ENCODE measurements at places on chromosomes 5 and 9.
A peak's percentile ranks its signal among the peaks of the same experiment; 100 is the strongest.

DNA sequence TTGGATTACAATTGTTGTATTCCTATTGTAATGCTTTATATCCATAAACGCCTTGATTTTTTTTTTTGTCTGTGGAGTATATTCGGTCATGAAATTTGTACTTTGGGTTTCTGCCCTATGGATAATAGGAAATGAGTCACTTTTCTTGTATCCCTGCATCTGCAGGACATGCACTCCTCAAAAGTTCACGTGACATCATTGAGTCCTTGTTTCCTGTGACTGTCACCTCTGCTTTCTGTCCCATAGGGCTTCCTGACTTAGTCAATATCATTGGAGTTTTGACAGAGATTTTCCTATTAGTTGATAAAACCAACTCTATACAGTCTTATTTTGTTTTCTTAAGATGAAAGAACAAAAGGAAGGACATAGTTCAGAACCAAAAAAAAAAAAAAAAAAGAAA is 356.3 kb downstream of the MAT2B start:
- no peak for DNase-seq

- DNase-seq: peak; percentile 62
These were observed 153.5 kb downstream of the CDC42SE2 start for GRCh38 chr5:131417240-131417869.

DNA sequence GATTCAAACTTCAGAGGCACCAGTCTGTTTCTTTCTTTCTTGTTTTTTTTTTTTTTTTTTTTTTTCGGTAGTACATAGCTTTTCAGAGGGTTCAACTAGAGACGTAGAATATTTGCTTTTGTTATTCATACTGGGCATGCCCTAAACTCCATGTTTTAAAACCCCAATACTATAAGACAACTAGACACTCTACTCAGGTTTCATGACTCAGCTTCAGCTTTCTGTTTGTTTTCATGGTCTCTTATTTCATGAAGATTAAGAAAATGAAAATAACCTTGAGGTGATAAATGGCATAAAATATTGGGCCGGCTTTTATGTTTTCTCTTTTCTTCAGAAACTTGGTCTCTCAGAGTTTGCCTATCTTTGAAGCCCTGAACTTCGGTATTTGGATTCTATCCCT is 2126.3 kb upstream of the ACO1 start:
- DNase-seq: no peak

GRCh38 chr5:1594357-1595106 is 70.8 kb upstream of the LPCAT1 start:
- DNase-seq: no peak

GRCh38 chr5:148880696-148881095 is 54.3 kb downstream of the ADRB2 start:
- DNase-seq: peak; percentile 5

- DNase-seq: no peak
These were observed 42.5 kb upstream of the RASGRF2 start for GRCh38 chr5:80917631-80918030.

- no peak for DNase-seq
These were observed 17.2 kb downstream of the SLC1A1 start for GRCh38 chr9:4507306-4508130.

GRCh38 chr9:37302277-37302676 is 120.2 kb upstream of the GRHPR start:
- peak; percentile 59 for DNase-seq

GRCh38 chr5:139064613-139065012 is 133.6 kb downstream of the SIL1 start:
- no peak for DNase-seq

DNA sequence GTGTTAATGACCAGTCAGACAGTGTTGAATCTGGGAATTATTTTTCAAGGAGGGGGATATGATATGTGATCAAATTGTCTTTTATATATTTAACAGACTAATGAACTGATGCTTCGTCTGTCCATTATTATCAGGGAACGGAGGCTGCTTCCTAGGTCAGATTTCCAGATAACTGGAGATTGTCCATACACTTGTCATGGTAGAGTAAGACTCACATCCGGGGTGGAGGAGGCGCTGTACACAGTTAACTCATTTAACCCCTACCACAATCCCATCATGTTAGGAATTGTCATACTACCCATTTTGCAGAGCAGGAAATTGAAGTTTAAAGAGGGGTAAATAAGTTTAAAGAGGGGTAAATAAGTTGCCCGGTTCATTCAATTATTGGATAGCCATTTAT is 55.9 kb downstream of the ARHGAP26 start:
- DNase-seq: no peak

GRCh38 chr5:154084062-154084639 is 45.4 kb downstream of the MFAP3 start:
- DNase-seq: no peak

- no peak for DNase-seq
These were observed 39.7 kb downstream of the NFX1 start for GRCh38 chr9:33329979-33330378.

DNA sequence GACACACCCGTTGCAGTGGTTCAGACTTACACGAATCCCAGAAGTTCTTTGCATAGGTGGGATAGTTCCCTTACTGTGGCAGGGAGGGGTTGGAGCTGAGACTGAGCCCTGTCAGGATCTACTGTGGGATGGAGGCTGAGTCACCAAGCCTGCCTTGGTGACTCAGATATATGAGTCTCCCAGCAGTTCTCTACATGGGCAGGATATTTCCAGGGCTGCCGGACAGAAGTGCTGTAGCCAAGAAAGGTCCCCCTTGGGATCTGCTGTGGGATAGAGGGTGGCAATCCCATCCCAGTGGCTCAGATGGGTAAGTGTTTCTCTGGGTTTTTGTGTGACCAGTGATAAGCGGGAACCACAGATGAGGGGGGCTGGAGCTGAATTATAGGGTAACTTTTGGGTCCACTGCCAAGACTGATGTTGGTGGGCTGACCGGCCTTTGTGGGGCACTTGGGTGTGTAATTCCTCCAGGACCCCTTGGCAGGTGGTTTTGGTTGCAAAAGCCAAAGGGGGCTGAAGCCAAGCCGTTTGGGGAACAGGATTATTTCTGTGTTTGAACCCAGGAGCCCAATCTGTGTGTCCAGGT is 18.7 kb downstream of the XRCC4 start:
- peak; percentile 1 for DNase-seq

DNA sequence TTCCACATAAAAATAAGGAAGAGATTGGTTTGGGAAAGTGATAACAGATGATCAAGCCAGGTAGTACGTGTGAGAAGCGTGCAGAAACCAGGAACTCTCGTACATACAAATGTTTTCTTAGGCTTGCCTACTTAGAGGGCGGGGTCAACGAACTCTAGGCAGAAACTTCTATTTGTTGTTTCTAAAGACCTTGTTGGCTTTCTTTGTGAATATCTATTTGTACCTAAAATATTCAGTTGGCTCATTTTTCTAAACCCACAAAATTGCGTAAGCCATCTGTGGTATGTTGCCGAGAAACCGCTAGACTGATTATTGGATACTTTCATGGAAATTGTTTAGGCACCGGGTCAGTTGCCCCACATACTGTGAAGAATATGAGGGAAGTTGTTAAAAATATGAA is 458.5 kb downstream of the MAT2B start:
- peak; percentile 99 for DNase-seq

GRCh38 chr9:30201024-30201423 is 2183.4 kb upstream of the ACO1 start:
- no peak for DNase-seq

- DNase-seq: no peak
These were observed 16.9 kb downstream of the CAMSAP1 start for GRCh38 chr9:135890190-135891026.

DNA sequence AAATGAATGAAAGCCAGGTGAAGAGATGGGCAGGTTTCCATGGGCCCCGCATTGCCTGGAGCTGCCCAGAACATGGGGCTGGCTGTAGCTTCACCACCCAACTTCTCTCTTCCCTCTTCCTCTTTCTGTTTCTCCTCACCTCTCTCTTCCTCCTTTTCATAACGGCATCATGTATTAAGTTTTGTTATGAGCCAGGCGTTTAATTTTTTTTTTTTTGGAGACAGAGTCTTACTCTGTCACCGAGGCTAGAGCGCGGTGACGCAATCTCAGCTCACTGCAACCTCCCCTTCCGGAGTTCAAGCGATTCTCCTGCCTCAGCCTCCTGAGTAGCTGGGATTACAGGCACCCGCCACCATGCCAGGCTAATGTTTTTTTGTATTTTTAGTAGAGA is 13.0 kb upstream of the SPINK4 start:
- DNase-seq: peak; percentile 99

DNA sequence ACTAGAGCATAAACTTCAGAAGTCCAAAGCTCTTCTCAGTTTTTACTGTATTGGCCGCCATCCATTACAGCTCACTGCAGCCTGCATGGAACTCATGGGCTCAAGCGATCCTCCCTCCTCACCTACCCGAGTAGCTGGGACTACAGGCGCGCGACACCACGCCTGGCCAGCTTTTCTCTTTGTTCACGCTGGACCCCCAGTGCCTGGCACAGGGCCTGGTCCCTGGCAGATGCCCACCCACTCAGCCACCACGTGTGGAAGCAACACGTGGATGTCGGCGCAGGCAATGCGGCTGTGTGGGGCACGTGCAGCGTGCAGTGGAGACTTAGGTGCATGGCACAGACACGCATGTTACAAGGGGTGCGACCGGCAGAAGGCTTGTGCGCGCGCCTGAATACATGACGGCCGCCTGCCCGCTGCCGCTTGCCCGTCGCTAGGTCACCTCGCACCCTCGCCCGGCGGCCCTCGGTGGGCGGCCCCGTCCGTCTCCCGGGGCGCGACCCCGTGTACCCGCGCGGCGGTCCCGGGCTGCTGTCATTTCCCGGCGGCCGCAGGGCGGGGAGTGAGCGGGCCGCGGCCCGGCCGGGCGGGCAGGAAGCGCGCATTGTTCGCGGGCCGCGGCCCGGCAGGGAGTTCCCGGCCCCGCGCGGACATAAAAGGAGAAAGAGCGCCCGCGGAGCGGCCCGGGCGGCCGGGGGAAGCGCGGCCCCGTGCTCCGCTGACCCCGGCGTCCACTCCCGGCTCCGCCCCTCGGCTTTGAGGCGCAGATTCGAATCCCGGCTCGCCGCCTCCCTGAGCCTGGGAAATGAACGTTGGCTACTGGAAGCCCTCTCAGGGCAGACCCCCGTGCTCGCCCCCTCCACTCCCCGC is 24.1 kb upstream of the PTGS1 start:
- DNase-seq: no peak

DNA sequence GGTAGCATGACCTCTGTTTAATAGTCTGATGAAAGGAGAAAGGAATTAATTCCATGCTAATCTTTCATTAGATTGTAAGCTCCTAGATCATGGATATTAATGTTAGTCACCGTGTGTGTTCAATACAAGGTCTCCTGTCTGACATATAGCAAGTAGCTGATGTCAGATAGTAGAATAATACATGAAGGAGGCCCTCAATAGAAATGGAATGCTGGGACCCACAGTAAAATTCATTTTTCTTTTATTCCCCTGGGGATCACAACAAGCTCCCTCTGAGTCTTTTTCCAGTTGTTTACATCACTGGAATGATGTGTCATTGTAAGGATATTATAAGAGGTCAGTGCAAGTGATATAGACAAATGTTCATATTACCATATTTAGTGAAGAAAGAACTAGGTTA is 240.3 kb upstream of the TRPC7 start:
- DNase-seq: no peak

GRCh38 chr9:134600371-134600770 is 41.2 kb upstream of the COL5A1 start:
- no peak for DNase-seq

- no peak for DNase-seq
These were observed 179.5 kb upstream of the PPP1R2B start for GRCh38 chr5:156670615-156671014.

Measured in MV-4-11 (cell line).